ENCODE measurements at places on chromosomes 12 and 14.

GRCh38 chr14:35121026-35121886 is 534 bp downstream of the PPP2R3C start:
- no peak for DNase-seq

DNA sequence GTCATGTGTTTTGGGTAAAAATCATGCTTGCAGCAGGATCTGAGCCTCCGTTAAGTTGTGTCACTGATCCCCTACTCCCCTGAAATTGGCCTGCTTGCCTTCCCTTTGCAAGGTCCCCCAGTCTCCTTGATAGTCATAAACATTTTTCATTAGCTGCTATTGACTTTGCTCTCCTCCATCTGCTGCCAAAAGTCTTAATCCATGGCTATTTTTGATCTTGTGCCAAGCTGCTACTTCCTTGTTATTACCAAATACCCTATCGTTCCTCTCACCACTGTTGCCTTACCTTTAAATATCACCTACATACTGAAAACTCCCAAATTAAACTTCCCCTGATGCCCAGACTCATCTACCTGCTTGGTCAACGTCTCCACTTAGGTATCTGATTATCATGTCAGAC is 148.3 kb downstream of the PHLDA1 start:
- no peak for DNase-seq

- no peak for DNase-seq
These were observed 49.2 kb downstream of the FUT8 start for GRCh38 chr14:65461730-65462129.

DNA sequence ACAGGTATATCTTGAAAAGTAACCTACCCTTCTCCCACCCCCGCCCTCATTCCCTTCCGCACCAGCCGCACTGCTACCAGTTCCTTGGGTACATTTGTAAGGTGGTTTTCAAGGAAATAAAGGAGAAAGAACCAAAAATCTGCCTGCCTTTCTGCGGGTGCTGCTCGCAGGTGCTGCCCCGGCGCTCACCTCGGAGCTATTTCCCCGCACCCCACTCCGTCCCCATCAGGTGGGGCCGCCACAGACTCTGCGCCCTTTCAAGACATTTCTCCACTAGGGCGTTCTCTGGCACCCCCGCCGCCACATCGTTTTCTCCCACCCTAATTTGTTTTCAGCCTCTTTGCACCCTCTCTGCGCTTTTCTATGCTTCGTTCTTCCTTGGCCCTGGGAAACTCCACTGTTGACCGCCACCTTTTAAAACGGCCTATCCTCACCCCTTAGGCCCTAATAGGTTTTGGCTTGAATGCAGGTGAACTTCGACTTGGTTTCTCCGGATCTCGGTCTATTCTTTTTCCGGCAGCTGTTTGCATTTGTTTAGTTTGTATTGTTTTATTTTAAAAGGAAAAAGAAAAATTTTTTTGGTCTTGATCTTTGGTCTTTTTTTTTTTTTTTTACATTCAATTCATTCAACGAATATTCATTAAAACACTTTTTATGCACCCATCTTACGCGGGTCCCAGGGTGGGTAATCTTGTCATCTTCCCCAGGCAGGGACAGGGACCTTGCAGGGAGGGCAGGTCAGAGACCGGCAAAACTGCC is 3.0 kb downstream of the VSX2 start:
- no peak for DNase-seq

DNA sequence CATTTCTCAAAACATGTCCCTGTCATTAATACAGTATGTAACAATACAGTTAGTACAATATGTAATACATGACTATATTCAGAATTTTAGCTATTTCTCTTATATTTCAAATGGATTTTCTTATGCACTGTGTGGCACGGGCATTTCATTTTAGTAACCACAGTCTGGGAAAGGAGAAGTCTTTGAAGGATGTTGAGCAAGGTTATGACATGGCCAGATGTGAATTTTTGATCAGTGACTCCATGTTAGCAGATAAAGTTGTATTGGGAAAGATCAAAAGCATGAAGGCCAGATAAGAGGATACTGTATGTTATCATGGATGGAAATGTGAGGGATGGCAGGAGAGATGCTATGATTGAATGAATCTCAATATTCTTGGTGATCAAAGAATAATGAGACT is 285.2 kb downstream of the NAV3 start:
- DNase-seq, result no peak

DNA sequence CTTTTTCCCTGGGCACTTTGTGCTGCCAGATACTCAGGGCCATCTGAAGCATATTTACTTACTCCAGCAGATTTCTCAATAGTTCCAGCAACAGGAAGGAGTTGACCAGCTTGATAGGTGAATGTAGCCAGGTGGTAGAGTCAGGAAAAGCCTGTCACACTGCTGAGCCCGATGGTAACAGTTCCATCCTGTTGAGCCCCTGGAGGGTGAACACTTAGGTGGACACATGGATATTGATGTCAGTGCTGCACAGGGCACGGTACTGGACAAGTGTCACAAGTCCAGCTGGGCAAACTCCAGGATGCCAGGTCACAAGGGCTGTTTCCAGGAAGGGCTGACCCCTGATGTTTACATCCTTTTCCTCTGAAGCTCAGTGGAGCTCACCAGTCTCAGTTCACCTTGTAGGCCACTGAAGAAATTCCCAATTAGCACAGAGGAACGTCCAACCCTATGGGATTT is 2.3 kb upstream of the SMOC1 start:
- no peak for DNase-seq

DNA sequence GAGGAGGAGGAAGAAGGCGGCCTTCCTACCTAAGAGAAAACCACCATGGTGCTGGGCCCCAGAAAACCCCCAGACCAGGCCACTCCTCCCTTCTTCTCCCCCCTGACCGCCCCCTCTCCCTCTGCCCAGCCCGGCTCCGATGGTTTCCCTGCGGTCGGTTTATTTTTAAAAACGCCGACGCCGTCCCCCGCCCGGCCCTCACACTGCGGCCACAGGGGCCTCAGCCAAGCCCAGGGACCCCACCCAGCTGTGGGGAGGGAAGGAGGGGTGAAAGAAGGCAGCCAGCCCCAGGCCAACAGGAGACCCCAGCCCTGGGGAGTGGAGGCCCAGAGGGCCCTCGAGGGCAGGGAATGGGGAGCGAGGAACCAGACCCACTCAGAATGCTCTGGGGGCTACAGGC is 3.4 kb downstream of the SP7 start:
- DNase-seq, result no peak

- DNase-seq, result no peak
These were observed 1.0 kb downstream of the IGFBP6 start for GRCh38 chr12:53098354-53098981.

- DNase-seq, result no peak
These were observed 10.5 kb upstream of the STAC3 start for GRCh38 chr12:57261428-57261865.

DNA sequence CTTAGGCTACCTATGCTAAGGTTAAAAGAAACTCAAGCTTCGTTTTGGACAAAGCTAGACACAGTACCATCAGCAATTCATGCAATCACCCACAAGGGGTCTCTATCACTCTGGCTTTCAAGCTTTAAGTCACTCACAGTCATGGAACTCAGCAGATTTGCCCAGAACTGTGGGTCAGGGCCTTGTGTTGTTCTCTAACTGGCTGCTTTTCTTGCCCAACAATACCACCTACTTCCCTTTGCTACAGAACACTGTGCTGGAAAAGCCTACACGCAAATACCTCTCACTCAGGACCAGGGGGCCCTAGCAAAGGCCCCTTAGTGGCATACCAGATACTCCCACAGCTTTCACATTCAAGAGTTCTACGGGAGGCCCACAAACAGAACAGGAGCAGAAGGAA is 9.1 kb downstream of the NEMP1 start:
- DNase-seq, result peak; percentile 51

DNA sequence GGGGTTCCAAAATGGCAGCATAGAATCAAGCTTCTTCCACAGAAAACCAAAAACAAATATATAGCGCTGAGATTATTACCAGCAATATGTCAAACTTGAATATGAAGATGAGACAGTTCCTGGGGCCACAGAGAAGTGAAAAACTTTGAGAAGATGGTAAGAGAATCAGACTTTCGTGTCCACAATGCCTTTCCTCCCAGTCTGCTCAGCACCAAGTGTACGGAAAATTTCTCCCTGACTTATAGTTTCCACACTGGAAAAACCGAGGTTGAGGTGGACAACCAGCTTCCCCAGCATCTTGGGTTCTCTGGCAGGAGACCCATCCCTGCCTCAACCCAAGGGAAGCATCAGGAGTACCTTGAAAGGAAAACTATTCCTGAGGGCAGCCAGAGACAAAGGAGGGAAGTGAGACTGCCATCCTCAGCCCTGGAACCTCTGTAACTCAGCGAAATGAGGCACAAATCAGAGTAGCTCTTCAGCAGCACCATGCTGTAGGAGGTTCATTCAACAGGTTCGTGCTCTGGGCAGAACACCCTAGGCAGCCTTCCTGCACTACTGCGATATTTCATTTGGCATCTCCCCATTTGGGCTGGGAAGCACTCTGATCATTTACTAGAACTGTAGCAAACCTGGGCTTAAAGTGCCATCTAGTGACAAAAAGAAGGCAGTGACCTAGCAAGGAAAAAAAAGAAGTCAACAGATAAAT is 52.4 kb upstream of the CAPRIN2 start:
- DNase-seq, result no peak

DNA sequence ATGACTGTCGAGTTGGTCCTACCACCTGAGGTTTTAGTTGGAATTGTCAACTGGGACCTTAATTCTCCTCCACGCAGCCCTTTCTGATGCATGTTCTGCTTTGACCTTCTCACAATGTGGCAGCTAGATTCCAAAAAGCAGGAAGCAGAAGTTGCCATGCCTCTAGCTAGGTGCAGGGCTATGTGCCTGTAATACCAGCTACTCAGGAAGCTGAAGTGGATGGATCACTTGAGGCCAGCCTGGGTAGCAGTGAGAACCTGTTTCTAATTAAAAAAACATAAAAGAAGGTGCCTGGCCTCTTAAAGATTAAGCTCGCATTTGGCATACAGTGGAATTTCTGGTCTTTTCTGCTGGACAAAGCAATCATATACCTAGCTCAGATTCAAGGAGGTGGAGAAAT is 77.1 kb downstream of the FGD4 start:
- no peak for DNase-seq

GRCh38 chr14:101933209-101933608 is 31.2 kb upstream of the DYNC1H1 start:
- DNase-seq, result no peak

GRCh38 chr12:49645146-49646039 is 22.0 kb downstream of the PRPF40B start:
- DNase-seq, result no peak

Data from stimulated activated CD4-positive, alpha-beta T cell treated with anti-CD3 and anti-CD28 coated beads, Interleukin-1b, Interleukin-23, amount 100 ng/mL, for 48 hours (primary cell).